ENCODE measurements at places on chromosomes 5 and 9. TPM values are rescaled to one million over a fixed set of nuclear protein-coding genes. Genes with fewer than 3 reads are reported as not detected.

- DNase-seq = no peak
These were observed 115.8 kb upstream of the SLIT3 start for GRCh38 chr5:169416583-169417196.

Gene SPINK6
- not detected for total RNA-seq

DNA sequence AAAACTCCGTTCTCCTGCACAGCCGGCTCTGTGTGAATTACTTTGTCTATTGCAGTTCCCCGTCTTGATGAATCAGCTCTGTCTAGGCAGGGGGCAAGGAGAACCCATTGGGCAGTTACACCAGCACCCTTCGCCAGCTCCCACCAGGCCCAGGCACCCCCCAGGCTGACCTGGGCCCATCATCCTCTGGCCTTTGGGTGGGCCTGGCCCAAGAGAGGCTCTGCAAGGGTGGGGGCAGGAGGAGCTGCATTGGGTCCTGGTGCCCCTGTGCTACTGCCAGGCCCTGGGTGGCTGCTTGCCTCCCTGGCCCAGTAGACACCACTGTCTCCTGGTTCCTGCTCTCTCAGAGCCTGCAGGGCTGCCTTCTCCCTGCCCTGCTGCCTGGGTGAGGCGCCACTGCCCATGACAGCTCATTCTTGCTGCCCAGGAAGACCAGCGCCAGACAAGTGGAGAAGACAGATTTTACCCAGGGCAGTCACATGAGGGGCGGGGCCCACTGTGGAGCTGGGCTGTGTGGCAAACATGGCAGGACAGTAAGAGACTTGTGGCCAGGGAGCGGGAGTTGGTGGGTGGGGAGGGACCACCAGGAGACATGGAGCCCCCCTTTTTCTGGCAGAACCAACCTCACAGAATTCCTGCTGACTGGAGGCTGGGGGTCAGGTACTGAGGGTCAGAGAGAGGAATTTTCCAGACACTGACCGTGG lies 67.2 kb downstream of the MRPL36 start:
- DNase-seq = no peak

Gene RAD17
- 26.8 TPM for total RNA-seq

All from activated CD4-positive, alpha-beta T cell treated with anti-CD3 and anti-CD28 coated beads, Interleukin-2, amount 10 ng/mL, durations not matched to agents 24 days and 14 days (primary cell).